Neural progenitor cell (in vitro differentiated cells): ENCODE measurements at places on chromosomes 7 and 10.
A peak's percentile ranks its signal among the peaks of the same experiment; 100 is the strongest.

- no peak for DNase-seq
Observed at GRCh38 chr7:51268859-51269258, 47.8 kb downstream of the COBL start.

DNA sequence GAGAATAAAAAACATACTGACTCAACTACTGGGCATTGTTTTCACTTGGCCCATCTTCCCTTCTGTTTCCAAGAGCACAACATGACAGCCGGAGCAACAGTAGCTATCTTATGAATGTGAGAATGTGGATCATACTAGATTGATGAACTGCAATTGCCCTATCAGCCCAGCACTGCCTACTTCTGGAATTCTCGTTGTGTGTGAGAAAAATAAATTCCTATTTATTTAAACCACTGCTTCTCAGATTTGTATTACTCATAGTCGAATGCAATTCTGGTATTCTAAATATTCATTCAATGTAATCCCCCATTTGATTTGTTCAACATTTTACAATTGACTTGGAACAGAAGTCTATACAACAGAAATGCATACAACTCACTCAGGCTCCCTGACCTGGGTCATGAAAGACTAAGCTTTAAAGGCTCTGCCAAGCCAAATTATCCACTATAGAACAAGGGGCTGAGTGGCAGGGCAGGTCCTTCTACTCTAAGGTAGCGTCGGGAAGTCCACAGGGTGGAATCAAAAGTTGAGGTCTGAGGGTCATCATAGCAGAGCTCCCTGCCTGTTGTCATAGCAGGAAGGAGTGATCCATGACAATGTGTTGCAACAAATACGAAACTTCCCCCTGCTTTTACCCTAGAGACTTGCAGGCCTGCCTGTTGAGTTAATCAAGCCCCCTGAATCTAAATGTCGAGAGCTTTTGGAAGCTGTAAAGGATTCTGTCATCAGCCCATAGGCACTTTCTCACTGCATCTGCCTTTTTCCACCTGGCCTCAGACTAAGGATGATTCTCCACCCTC, 12.4 kb upstream of the JAZF1 start:
- no peak for DNase-seq

- DNase-seq, result no peak
Observed at GRCh38 chr7:121793716-121794115, 79.2 kb upstream of the PTPRZ1 start.

GRCh38 chr7:116166156-116166555, 44.2 kb upstream of the TES start:
- no peak for DNase-seq

GRCh38 chr10:36725581-36726520, 399.5 kb upstream of the ANKRD30A start:
- DNase-seq, result peak; percentile 80

- DNase-seq, result no peak
Observed at GRCh38 chr7:90383861-90384260, 19.4 kb upstream of the CLDN12 start.

DNA sequence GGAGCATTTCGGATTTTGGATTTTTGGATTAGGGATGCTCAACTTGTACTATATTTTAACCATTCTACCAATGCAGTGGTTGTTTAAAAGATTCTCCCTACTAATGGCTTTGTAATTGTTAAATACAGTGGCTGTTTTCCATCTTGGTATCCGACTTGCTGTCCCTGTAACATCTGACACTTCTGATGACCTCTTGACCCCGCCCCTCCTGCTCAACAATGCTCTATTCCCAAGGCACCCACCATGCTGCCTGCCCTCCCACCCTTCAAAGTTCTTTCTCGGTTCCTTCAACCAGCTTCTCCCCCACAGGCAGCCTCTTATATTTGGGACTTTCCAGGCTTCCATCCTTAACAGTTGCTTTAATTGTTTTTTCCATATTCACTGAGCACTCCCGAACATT, 2.0 kb downstream of the PRTFDC1 start:
- peak; percentile 29 for DNase-seq

GRCh38 chr10:112949143-112949823, 764 bp upstream of the TCF7L2 start:
- no peak for DNase-seq

- DNase-seq, result no peak
Observed at GRCh38 chr7:139950881-139951525, 111.7 kb downstream of the PARP12 start.

DNA sequence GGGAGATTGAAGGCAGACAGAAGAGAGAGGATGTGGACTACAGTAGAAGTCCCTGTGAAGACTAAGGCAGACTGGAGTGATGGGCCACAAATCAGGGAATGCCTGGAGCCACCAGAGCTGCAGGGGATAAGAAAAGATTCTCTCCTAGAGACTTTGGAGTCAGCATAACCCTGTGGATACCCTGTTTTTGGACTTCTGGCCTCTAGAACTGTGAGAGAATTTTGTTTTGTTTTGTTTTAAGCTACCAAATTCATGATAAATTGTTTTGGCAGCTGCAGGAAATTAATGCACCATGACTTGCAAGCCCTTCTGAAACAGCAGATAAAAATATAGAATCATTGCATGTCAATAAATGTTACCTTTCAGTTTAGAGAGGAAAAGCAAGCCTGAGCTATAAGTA, 41.3 kb downstream of the INHBA start:
- no peak for DNase-seq

DNA sequence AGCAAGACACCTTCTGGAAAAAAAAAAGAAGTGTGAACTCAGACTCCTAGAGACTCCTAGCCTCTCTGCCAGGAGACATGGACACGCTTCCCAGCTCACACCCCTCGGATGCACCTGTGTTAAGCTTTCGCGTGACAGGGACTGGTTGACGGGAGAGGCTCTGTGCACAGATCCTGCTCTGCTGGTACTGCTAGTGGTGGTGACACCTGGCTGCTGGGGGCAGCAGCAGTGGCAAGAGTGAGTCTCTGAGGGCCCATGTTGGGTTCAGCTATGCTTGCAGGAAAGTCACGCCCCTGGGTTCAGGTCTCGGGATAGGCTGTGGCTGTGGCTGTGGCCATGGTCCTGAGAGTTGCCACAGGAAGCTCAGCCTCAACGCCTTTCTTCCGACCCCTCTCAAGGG, 81.1 kb downstream of the XRCC2 start:
- DNase-seq, result no peak

DNA sequence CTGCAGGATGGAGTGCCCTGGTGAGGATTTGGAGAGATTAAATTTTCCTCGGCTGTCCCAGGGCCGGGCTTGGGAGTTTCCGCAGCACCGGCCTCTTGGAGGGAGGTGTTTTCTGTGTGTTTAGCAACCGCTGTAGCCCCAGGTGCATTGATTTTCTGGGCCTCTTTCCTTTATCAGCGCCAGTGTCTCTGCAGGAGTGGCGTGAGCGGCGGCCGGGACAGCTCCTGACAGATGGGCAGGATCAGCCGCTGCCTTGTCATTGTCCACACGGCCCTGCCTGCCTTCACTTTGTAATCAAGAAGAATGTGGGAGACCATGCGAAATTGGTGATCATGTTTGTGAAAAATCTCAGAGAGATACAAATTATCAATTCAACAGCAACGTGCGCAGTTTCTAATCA, 32.4 kb downstream of the NKX6-2 start:
- DNase-seq, result no peak

GRCh38 chr7:148927123-148928045, 43.3 kb upstream of the EZH2 start:
- no peak for DNase-seq

DNA sequence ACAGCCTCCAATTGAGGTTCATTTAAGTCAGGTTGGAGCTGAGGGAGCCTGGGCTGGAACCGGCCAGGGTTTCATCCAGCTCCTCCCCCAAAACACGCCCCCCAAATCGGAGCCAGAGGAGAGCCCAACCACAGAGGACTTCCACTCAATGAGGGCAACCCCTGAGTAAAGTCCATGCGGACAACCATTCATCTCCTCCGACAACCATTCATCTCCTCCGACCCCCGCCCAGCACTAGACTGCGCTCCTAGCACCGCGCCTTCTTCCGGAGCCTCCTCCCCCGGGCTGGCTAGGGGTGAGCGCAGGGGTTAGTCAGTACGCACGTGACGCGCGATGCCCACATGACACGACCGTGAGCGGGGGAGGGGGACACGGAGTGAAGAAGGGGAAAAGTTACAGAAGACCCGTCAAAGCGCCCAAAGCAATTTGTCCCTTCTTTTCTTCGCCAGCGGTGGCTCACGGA, 1.4 kb downstream of the MAGI2 start:
- DNase-seq, result peak; percentile 82

GRCh38 chr10:132452216-132452650, 55.2 kb downstream of the PWWP2B start:
- DNase-seq, result peak; percentile 48

DNA sequence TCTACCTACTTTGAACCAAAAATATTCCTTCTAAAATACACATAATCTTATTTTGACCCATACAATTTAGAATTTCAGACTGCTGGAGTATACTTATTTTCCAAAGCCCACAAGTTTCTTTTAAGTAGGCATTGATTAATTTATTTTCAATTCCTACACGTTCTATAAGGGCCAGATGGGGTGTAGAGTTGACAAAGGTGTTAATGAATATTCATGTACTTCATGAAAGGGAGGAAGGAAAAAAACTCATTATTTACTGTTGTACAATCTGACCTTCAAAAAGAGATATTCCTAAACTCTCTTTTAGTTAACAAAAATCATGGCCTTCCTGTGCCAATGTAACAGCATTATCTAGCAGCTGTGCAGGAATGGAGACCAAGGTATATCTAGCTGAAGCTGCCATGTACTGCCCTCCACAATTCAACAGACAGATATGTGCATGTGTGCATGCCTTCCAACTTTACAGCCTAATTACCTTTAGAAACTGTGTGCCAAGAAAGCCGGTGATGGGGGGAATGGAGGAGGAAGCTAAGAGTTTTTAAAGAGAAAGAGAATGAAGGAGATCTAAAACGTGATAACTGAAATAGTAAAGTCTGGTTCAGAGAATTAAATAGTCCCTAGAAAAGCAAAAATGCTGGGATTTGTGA, 108.9 kb downstream of the UPF2 start:
- no peak for DNase-seq

- no peak for DNase-seq
Observed at GRCh38 chr10:86151613-86152012, 215.0 kb downstream of the GRID1 start.

DNA sequence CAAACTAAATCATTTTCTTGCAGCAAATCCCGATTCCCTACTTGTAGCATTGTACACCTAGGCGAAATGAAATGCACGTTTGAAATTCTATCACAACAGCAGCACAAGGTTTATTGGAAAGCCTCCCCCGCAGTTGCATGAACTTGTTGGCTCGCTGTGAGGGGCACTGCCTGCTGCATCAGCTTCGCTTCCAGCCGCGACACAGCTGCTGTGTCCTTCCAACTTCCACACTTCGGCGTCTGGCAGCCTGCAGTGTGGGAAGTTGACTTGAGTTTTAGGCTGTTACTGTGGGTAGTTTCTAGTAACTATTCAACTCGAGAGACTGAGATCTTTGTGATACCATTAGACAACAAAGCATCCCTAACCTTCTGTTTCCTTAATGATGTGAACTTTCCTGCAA, 315.8 kb upstream of the TPK1 start:
- no peak for DNase-seq

- DNase-seq, result no peak
Observed at GRCh38 chr10:110355922-110356627, 51.4 kb upstream of the SMNDC1 start.

GRCh38 chr7:126228356-126229061, 1024.2 kb downstream of the GRM8 start:
- DNase-seq, result peak; percentile 51

GRCh38 chr10:35608328-35608672, 3.2 kb downstream of the GJD4 start:
- no peak for DNase-seq

DNA sequence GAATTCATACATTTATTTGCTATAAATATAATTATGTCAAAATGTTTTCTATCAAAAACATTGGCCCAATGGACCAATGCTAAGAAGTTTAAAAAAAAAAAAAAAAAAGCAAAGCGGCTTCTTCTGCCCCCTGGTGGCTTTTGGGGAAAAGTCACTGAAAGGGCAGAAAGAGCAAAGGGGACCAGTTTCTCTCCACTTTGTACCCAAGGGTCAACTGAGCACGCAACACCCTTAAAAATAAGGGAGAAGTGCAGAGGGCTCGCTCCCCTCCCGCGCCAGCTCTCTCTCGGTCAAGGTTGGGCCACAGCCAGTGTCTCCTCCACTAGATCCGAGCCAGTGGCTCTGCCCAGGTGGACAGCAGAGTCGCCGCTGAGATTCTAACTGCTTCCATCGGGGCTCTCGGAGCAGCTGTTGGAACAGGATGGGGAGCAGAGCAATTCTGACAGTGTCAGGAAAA, 136.4 kb upstream of the FGFR2 start:
- peak; percentile 70 for DNase-seq

- DNase-seq, result peak; percentile 7
Observed at GRCh38 chr10:63829573-63830149, 308.5 kb downstream of the REEP3 start.

- DNase-seq, result no peak
Observed at GRCh38 chr10:113947184-113948041, 93.0 kb downstream of the NHLRC2 start.

DNA sequence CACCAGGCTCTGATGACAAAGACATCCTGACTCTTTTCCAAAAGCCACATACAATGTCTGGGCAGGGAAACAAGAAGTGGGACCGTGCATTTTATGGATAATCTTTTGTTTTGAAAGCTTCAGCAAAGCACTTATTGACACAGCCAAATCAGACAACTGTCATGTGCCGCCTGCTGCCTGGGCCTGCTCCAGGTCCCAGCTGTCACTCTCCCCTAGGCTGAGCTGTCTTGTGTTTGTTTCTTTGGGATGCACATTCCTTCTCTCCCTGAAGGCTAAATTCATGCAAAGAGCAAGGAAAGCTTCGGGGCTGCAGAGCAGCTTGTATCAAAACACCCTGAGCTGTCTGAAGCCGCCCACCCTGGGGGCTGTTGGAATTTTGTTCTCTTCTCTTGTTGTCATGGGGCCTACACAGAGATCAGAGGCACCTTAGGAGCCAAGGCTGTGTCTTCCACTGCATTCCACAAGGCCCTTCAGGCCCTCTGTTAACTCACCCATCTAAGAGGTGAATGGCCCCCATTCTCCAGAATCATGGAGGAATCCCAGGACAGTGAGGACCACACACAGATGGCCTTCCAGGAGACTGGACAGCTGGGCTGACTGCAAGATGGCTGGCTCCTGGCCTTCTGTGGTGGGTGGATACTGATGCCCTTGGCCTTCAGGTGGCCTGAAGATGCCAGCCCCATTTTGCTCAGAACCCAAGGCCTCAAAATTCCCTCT, 17.8 kb upstream of the SLC18A2 start:
- DNase-seq, result peak; percentile 16

- DNase-seq, result no peak
Observed at GRCh38 chr7:43756368-43757072, 2.0 kb upstream of the BLVRA start.
